GM23248 (cell line): ENCODE measurements at places on chromosomes 12 and 14.
A peak's percentile ranks its signal among the peaks of the same experiment; 100 is the strongest.

GRCh38 chr12:70920891-70921290 lies 353 bp upstream of the PTPRR start:
- DNase-seq = no peak

DNA sequence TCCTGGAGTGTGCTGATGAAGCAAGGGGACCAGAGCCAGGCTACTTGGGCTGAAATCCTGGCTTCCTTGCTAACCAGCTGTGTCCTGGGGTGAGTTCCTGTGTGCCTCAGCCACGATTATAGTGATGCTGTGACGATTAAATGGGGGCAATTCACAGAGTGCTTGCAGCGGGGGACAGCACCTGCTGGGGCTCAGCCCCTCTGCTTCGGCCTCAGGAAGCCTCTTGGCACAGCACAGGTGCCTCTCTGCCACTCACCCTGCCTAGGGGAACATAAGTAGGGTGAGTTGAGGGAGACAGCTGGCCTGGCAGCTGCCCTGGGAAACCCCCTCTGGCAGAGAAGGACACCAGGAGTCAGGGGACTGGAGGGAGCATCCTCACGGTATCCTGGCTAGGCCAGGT lies 9.4 kb downstream of the KRT80 start:
- no peak for DNase-seq

DNA sequence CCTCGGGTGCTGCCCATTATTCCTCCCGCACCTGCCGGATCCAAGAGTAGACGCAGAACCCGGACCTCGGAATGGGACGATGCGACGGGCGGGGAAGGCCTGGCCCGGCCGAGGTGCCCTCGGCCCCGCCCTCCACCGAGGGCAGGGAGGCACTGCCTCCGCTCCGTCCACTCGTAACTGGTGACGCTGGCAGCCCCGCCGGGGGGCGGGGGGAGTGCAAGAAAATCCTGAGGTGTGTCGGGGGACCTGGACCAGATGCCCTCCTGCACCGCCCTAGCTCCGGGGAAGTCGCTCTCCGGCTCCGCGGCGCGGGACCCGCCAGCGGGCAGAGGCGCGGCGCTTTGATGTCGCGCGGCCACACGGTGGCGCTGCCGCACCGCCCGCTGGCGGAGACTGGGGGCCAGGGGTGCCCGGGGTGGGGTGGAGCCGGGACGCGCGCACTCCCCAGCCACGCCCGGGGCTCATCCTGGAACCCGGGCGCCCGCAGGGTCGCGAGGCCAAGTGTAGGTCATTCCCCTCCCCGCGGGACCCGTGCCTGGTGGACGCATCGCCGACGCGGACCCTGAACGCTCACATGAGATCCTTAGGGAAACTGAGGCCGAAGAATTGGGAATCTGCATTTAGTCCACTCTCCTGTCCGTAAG lies 202.8 kb downstream of the TTC8 start:
- peak; percentile 69 for DNase-seq

DNA sequence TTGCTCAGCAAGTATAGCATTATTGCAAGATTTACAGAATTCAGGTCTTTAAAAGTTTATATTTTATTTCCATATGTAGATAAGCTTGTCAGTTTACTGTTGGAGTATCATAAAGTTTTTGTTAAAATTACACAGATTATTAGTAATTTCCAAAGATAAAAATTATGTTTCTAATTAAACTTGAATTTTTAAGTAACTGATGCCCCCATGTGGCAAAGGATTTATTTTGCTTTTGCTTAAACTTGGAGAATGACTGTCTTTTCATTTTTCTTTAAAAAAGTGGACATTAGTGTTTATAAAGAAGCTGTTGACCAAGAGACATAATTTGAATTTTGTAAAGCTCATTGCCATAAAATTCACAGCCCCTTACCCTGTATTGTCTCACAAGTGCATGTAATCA lies 45.8 kb downstream of the ETNK1 start:
- DNase-seq = peak; percentile 32

- DNase-seq = no peak
Measured at GRCh38 chr14:50792634-50793068, 38.3 kb downstream of the NIN start.

DNA sequence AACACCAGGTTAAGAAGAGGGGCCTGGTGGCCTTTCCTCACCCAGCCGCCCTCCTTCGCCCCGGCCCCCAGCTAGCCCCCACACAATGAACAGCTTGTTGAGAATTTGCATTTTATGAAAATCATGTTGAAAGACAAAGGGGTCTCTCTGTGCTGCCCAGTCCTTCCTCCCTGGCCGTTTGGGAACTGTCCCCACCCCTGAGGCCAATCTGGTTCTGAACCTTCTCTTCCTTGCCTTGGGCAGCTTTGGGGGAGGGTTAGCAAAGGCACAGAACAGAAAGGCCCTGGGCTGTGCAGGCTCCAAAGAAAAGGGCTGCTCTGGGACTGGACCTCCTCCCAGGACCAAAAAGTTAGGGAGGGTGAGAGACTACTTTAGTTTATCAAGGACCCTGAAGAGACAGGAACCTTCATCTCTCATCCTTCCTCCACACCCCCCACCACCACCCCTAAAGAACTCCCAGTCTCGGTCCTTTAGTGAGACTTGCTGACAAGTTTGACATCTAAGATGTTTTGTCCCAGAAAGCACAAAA lies 1.3 kb downstream of the TAMALIN start:
- DNase-seq = no peak

DNA sequence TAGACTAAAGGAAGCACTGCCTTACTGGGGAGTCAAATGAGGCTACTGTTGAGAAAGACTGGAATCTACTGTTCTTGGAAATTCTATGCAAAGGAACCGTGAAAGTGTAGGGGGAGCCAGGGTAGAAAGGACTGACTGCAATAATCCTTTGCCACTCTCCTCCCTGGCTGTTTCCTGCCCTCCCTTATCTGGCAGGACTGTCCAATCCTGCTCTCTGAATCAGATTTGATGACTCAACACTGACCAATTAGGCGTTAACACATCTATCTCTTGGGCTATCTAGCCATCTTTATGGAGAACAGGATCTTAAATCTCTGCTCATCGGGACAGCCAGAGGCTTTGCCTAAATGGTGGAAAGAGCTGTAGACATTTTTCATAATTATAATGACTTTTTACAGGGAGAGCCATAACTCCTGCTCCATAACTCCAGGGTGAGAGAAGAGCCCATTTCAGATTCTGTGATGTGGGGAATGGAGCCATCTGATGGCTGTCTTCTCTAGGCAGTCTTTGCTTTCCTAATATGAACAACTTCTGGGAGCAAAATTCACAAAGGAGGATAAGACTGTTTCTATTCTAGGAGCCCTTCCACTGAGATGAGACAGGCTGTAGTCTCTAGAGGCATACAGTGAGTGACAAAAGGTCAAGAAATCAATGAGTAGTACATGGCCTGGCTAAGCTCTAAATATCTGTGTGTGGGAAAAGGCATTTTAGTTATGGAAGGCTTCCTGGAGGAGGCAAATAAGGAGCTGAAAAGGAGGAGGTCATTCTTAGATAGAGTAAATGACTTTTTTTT lies 68.9 kb upstream of the CISTR start:
- peak; percentile 63 for DNase-seq

- no peak for DNase-seq
Measured at GRCh38 chr12:16581416-16581815, 24.5 kb downstream of the LMO3 start.

DNA sequence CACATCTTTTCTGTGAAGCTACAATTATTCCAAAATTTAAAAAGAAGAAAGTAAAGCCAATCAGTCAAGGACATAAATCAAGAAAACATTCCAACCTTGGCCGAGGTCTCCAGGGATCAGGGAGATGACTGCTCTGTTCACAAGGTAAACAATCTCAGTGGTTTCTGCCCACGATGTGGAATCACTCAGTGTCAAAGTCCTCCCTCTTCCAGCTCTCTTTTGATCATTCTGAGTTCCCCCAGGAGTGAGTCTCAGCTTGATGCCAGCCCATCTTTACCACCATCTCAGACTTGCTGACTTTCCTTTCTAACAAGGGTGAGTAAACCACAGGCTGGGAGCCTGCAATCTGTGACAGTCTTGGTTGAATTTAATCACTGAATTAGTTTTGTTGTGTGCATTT lies 4.8 kb upstream of the SERPINA9 start:
- DNase-seq = peak; percentile 57

GRCh38 chr12:121955258-121956237 lies 37.2 kb downstream of the CFAP251 start:
- peak; percentile 56 for DNase-seq

DNA sequence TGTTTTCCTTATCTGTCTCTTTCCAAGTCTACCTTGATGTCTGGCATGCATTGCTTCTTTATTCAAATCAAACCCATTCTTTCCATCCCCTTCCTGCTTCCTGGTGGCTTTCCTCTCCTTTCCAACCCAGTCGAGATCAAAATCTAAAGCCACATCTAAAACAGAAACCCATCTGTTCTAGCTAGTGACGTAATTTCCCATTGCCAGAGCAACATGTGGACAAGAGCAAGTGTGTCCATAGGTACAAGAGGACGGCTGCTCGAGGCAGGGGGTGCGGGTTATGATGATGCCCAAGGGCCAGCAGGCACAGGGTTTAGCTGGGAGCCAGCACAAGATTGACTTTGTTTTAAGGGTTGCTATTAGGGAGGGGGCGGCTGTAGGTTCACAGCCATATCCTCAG lies 7.0 kb downstream of the KRT80 start:
- no peak for DNase-seq

DNA sequence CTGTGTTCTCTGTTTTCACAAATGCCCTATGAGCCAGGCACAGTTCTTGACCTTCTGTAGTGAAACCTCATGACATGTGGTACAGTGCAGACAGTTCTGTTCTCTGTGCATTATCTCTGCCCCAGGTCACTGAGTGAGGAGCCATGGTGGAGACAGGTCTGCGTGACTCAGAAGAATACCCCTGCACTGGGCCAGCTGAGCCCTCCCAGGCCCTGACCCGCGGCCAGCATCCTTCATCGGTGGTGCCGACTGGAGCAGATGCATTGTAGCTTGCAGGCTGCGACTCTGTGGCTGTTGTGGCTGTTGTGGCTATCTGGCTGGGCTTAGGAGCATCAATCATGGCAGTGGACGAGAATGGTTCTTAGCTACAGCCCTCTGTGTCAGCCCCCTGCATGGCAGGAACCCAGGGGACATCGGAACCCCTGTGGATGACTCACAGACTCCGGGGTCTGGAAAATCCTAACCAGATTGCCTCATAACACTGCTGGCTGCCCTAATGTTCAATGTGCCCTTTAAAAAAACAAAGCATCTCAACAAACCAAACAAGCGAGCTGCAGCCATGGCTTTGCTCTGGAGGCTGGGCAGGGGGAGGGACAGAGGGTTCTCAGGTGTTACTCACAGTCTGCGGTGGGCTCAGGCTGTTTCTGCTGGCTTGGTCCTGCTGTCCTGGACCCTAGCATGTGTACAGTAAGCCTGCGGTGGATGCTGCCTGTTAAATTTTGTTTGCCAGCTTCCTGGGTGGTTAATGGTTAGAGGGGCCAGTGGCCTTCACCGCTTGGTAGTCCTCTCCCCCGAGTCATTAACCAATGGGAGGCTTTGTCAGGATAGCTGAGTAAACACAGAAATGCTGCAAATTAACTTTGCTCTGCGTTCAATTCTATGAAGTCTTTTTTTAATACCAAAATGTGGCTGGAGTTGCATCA lies at the start of gene SERPINA6:
TSS of gene SERPINA6 (minus strand) at position 689 of the 923 bp plus-strand sequence. CDS start 8,688 bp downstream, outside the sequence.
- DNase-seq = peak; percentile 64

GRCh38 chr12:110012659-110013058 lies 13.4 kb downstream of the ANKRD13A start:
- no peak for DNase-seq

- no peak for DNase-seq
Measured at GRCh38 chr12:124013073-124013472, 40.1 kb downstream of the ZNF664 start.

GRCh38 chr14:95463171-95463901 lies 53.1 kb downstream of the SYNE3 start:
- DNase-seq = no peak

GRCh38 chr14:58426670-58427280 lies 556 bp downstream of the TIMM9 start:
- peak; percentile 72 for DNase-seq

DNA sequence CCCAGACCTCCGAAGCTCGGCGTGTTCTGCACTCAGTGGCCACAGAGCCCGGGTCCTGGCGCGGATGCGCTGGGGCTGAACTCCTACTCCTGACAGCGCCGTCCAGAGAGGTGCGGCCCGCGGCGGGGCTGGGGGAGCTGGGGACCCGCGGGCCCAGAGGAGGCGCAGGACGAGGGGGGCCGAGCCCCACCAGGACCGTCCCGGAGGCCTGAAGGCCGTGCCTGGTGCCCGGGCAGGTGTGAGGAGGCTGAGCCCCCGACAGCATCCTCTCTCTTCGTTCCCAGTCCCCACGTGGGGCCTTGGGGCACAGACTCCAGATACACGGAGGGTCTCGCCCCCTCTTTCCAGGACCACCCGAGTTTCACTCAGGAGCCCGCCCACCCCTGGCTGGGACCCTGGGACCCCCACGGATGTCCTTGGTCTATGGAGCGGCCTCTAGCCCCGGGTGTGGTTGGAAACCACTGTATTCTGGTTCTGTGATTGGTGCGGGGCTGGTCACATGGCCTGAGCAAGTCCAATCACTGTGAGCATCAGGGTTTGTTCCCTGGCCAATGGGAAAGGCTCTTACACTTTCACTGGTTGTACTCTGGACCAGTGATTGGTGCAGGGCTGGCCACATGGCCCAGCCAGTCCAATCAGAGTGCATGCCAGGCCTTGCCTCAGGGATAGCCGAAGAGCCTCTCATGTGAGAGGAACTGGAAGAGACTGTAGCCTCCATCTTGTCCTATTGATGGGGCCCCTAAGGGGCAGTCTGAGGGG lies 217.6 kb upstream of the SFSWAP start:
- DNase-seq = no peak

- DNase-seq = peak; percentile 46
Measured at GRCh38 chr12:43208627-43209026, 343.4 kb downstream of the ADAMTS20 start.

DNA sequence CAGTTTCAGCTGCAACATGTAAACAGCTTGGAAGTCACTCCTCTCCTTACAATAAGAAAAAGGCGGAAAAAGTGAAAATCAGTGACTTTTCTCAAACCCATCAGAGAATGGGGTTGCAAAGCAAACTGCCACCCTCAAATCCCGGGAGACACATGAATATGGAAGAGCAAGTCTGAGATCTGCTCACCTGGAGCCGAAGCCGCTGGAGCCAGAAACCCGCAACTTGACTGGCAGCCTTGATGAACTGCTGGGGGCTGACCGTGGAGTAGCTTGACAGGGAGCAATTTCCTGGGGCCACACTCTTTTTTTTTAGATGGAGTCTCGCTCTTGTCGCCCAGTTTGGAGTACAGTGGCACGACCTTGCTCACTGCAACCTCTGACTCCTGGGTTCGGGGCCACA lies 208.2 kb downstream of the KIF26A start:
- no peak for DNase-seq

DNA sequence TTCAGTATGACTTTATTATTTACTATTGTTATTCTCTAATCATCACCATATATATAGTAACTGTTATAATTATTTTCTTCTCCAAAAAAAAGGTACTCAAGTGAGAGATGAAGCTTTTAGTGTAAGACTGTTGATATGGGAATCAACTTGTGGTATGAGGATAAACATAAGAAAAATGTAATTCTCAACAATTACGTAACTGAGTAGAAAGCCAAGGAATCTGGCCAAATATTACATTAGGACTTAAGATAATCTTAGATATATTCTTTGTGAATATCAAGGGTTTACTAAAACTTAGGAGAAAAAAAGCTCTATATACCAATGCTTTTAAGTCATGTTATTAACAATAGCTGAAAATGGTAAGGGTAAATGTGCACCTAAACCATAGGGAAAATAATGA lies 13.3 kb downstream of the SENP1 start:
- DNase-seq = no peak

- no peak for DNase-seq
Measured at GRCh38 chr14:104879201-104879982, 14.3 kb downstream of the CEP170B start.

GRCh38 chr12:12357719-12358461 lies 1.0 kb downstream of the BORCS5 start:
- DNase-seq = peak; percentile 49
